HFFc6 (cell line): ENCODE measurements at places on chromosomes 7 and 10.
A peak's percentile ranks its signal among the peaks of the same experiment; 100 is the strongest.

- H3K27ac ChIP-seq: no peak overlapping the region
- H3K4me1 ChIP-seq: no peaks in the 10 kb centered on the region
- H3K27me3 ChIP-seq: no peaks in the 10 kb centered on the region; the same call in 1 of the 2 replicates
- no peak overlapping the region for H3K4me3 ChIP-seq
- DNase-seq: no peak
Measured at GRCh38 chr7:11458736-11459483, 373.1 kb downstream of the THSD7A start.

DNA sequence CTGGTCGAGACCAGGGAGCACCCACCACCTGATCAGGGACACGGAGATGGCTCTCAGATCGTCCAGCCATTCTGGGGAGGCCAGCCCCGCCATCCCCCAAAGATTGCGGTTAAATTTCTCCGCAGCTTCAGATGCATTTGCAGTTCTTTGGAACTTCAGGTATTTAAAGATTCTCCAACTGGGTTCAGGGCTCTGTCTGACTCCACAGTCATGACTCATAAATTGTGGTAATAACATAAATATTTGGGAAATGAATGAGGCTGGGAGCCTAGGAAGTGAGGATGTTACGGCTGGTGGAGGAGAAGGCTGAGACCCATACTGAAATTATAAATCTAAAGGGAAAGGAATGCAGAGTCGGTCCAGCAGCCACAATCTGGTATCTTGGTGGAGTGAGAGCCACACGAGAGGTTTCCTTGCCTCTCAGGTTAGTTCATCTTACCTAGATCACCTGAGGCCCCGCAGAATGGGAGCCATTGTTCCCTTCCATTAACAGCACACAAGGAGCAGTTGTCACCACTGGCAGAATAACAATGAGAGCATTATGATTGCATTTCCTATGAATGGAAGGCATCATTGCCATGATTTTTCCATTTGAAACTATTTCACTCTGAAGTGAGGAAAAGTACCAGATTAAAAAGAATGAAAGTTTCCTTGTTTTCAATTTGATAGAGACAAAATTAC lies 26.7 kb upstream of the DNAJB6 start:
- H3K27me3 ChIP-seq: no peaks in the 10 kb centered on the region; the same call in 1 of the 2 replicates
- peak overlapping the region; percentile 62 for H3K4me3 ChIP-seq
- DNase-seq: peak; percentile 97
- H3K27ac ChIP-seq: peak overlapping the region; percentile 93
- no peaks in the 10 kb centered on the region for H3K36me3 ChIP-seq

DNA sequence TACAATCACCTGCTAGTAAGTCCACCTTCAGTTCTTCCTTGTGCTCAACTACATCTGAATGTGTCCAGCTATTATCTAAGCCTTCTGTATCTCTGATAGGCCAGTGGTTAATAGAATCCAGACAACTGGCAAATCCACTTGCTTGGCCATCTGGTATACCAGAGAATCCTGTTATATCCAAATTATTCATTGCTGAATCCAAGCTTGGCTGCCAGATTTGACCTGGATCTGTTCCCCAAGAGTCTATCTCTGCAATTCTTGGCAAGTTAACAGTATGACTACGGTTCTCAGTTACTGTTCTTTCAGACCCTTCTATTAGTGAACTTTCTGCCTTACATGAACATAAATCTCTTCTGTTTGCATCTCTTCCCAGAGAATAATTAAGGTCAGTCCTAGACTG lies 154.6 kb upstream of the TARP start:
- no peak for DNase-seq
- H3K4me3 ChIP-seq: no peak overlapping the region
- H3K36me3 ChIP-seq: peaks cover 5% of the 10 kb centered on the region
- H3K27me3 ChIP-seq: no peaks in the 10 kb centered on the region

- H3K27ac ChIP-seq: no peak overlapping the region
- no peaks in the 10 kb centered on the region for H3K36me3 ChIP-seq
- DNase-seq: no peak
- no peaks in the 10 kb centered on the region for H3K4me1 ChIP-seq
- no peaks in the 10 kb centered on the region for H3K27me3 ChIP-seq
Measured at GRCh38 chr7:150719436-150719835, 3.0 kb downstream of the GIMAP1 start.

DNA sequence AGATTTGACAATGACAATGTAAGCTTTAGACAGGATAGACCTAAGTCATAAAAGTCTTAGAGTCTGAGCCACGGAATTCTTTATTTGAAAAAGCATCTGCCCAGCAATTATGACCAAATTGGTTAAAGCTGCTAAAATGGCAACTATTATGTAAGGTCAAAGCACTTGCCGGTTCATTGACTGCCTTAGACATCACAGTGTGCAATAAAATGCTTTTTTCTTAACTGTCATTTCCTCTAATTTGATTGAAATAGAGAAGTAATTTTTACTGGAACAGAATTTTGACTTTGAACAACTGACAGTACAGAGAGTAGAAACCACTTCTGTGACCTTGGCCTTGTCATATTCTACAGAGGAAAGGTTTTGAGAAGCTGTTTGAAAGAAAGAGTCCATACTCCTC lies 142.9 kb downstream of the THSD7A start:
- H3K4me1 ChIP-seq: no peaks in the 10 kb centered on the region
- no peaks in the 10 kb centered on the region for H3K36me3 ChIP-seq
- H3K27me3 ChIP-seq: no peaks in the 10 kb centered on the region

DNA sequence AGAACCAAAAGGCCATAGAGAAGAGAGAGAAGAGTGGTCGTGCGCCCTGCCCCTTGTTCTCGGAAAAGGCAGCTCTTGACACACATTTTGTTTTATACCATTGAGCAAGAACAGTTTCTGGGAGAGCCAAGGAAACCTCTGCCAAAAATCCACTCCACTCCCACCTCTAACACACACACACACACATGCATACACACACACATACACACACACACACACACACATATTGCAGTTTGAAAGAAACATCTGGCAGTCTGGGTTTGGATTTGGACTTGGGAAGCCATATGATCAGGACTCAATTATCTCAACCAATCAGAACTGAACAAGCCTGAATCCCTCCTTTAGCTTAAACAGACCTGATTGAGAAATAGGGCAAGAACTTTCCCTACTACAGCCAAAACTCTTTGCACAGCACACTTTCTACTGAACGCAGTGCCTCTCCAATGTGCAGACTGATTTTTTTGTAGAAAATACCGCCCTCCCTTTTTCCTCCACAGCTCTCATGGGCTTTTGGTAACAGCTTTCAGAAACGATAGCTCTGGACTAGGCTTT lies 484.0 kb upstream of the ZWINT start:
- H3K4me1 ChIP-seq: no peaks in the 10 kb centered on the region
- no peak overlapping the region for H3K4me3 ChIP-seq
- H3K27me3 ChIP-seq: no peaks in the 10 kb centered on the region
- no peaks in the 10 kb centered on the region for H3K36me3 ChIP-seq
- no peak overlapping the region for H3K27ac ChIP-seq
